ENCODE measurements at places on chromosomes 16 and 17. TPM values are rescaled to one million over a fixed set of nuclear protein-coding genes. Genes with fewer than 3 reads are reported as not detected.

GRCh38 chr17:1183171-1183873 lies 3.5 kb upstream of the ABR start:
- H3K27me3 ChIP-seq: no peaks in the 10 kb centered on the region
- DNase-seq: no peak
- H3K36me3 ChIP-seq: peaks cover 4% of the 10 kb centered on the region
- H3K27ac ChIP-seq: no peak overlapping the region
- no peak overlapping the region for H3K4me3 ChIP-seq

GRCh38 chr17:36089888-36090836 lies at the start of gene CCL3:
TSS of gene CCL3 (minus strand) at chr17:36090143. CDS start at chr17:36090058, 85 bp downstream.
- no peak for DNase-seq
- H3K27me3 ChIP-seq: peaks cover 77% of the 10 kb centered on the region
- H3K4me3 ChIP-seq: no peak within 1 kb of the TSS
- H3K36me3 ChIP-seq: no peaks in the 10 kb centered on the region
- no peak within 1 kb of the TSS for H3K27ac ChIP-seq

RHBDL1 gene
- 2.4 TPM for total RNA-seq

DNAH3 gene
- 0.21 TPM for total RNA-seq

SLC5A10 gene
- total RNA-seq: not detected

DNA sequence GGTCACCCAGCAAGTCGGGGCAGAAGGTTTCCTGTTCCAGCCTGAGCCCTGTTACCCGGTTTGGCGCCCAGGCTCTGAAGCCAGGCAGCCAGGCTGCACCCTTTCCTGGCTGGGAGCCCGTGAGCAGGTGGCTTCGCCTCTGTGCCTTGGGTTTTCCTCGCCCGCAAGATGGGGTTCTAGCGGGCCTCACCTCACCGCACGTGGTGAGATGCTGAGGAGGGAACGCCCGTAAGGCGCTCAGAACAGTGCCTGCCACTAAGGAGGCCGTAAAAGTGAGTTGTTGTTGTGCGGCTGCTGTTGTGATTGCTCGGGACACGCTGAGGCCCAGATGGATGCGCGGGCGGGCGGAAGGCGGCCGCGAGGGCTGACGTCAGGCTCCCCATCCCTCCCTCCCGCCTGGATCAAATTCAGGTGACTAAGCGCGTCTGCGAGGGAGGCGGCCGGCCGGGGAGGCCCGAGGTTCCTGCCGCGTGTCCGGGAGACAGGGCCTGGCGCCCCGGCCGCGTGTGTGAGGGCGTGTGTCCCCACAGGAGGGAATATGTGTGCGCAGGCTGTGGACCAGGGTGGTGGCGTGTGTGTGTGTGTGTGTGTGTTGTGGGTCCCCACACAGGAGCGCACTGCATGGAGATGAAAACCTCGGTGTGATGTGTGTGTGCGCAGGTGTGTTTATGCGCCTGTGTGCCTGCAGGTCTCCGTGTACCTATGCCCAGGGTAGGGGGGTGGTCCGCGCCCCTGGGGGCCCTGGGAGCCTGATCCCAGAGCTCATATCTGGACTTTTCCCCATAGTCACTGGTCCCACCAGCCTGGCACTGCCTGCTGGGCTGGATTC lies 4.3 kb downstream of the CAMKK1 start:
- peak; percentile 66 for DNase-seq
- H3K36me3 ChIP-seq: peaks cover 38% of the 10 kb centered on the region
- peaks cover 13% of the 10 kb centered on the region for H3K27me3 ChIP-seq
- H3K4me1 ChIP-seq: peaks cover 35% of the 10 kb centered on the region
- no peak overlapping the region for H3K27ac ChIP-seq

DNA sequence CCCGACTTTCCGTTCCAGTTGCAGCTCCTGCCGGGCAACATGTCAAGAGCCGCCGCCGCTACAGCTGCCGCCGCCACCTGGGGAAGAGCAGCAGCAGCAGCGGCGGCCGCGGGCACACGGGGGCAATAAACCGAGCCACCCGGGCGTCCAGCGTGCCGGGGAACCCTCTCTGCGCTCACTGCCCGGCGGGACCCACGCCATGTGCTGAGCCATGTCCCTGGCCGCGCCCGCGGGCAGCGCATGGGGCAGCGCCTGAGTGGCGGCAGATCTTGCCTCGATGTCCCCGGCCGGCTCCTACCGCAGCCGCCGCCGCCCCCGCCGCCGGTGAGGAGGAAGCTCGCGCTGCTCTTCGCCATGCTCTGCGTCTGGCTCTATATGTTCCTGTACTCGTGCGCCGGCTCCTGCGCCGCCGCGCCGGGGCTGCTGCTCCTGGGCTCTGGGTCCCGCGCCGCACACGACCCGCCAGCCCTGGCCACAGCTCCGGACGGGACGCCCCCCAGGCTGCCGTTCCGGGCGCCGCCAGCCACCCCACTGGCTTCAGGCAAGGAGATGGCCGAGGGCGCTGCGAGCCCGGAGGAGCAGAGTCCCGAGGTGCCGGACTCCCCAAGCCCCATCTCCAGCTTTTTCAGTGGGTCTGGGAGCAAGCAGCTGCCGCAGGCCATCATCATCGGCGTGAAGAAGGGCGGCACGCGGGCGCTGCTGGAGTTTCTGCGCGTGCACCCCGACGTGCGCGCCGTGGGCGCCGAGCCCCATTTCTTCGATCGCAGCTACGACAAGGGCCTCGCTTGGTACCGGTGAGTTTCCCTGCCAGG lies 604 bp downstream of the HS3ST3B1 start:
- H3K4me3 ChIP-seq: peak overlapping the region; percentile 66
- H3K27me3 ChIP-seq: peaks cover 58% of the 10 kb centered on the region
- peaks cover 14% of the 10 kb centered on the region for H3K36me3 ChIP-seq
- DNase-seq: peak; percentile 40
- H3K4me1 ChIP-seq: peaks cover 12% of the 10 kb centered on the region
